ENCODE measurements at places on chromosomes 1 and 21.

DNA sequence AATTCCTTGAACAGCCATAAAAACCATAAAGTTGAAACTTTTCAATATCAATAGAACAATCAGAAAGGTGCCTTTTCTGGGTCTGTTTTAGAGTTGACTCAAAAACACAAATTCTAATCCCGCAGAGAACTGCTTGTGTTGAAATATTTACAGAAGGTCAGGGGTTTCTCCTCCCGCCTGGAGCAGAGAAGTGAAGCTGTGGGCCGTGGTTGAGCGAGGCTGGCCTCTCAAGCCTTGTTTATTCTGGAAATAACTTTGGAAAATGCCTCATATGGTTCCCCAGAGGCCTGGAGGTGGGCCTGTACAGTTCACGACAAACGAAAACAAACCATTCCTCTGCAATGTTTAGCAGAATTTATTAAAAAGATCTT, 90.8 kb upstream of the ERRFI1 start:
- DNase-seq = no peak

GRCh38 chr1:47564570-47564969, 126.7 kb downstream of the FOXD2 start:
- no peak for DNase-seq

GRCh38 chr1:161869291-161869690, 103.2 kb downstream of the ATF6 start:
- DNase-seq = no peak

DNA sequence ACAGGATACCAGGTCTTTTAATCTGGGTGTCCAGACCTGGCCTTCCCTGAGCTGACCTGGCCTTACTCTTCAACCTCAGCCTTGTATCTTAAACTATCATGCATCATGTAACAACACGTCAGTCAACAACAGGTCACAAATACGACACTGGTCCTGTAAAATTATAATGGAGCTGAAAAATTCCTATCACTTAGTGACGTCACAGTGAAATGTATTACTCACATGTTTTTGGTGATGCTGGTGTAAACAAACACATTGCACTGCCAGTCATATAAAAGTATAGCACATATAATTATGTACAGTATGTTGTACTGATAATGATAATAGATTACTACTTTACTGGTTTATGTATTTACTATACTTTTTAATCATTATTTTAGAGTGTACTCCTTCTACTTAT, 31.5 kb downstream of the ESRRG start:
- no peak for DNase-seq

- no peak for DNase-seq
Observed at GRCh38 chr1:92877792-92878191, 46.0 kb downstream of the RPL5 start.

All from activated T-cell treated with anti-CD3 and anti-CD28 coated beads, Interleukin-2, amount 50 U/mL, for 1 hour (primary cell).